ENCODE measurements at places on chromosomes 6 and 20.

DNA sequence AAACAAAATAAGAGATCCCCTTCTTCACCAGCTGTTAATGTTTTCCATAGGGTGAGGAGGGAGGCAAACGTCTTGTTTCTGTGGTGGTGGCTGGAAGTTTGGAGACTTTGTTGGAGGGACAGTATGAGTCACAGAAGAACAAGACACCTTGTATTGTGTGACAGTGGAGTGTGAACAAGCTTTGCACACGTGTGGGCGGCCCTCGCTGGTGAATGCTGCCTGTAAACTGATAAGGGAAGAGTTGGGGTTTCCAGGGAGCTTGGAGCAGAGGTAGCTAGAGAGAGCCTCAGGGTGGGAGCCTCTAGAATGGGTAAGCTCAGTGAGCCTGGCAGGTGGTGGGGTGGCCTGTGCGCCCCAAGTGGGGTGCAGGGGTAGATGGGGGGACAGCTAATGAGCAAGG is 78.3 kb downstream of the ZDHHC14 start:
- DNase-seq = no peak
- H3K36me3 ChIP-seq = no peaks in the 10 kb centered on the region
- H3K27ac ChIP-seq = no peak overlapping the region
- no peak overlapping the region for H3K4me3 ChIP-seq
- H3K4me1 ChIP-seq = no peaks in the 10 kb centered on the region

- H3K4me3 ChIP-seq = no peak overlapping the region
- no peaks in the 10 kb centered on the region for H3K36me3 ChIP-seq
- no peaks in the 10 kb centered on the region for H3K27me3 ChIP-seq
- H3K27ac ChIP-seq = no peak overlapping the region
- no peaks in the 10 kb centered on the region for H3K4me1 ChIP-seq
These were observed 108.9 kb downstream of the UST start for GRCh38 chr6:148855744-148856143.

DNA sequence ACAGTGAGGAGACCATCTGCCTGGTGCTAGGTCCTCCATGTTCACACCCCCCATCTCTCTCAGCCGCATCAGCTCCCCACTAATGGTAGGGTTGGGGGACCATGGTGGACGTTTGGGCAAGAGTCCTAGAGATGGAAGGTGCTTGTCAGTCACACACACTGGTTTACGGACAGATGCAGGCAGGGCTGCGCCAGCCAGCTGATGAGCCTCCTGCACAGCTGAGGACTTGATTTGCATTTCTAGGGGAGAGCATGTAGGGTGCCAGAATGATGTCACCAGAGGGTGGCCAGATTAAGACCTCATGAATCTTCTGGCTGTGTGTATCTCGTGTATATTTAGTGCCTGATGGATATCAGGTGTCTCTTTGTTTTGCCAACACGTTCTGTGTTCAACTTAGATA is 28.6 kb downstream of the CST8 start:
- no peak overlapping the region for H3K4me3 ChIP-seq
- H3K27me3 ChIP-seq = no peaks in the 10 kb centered on the region
- no peak overlapping the region for H3K27ac ChIP-seq
- no peaks in the 10 kb centered on the region for H3K4me1 ChIP-seq
- no peaks in the 10 kb centered on the region for H3K36me3 ChIP-seq
- DNase-seq = no peak

GRCh38 chr20:47293631-47294030 is 62.9 kb downstream of the ZMYND8 start:
- no peaks in the 10 kb centered on the region for H3K27me3 ChIP-seq
- no peak for DNase-seq
- H3K4me1 ChIP-seq = no peaks in the 10 kb centered on the region
- no peak overlapping the region for H3K27ac ChIP-seq
- peaks cover 67% of the 10 kb centered on the region for H3K36me3 ChIP-seq
- no peak overlapping the region for H3K4me3 ChIP-seq

DNA sequence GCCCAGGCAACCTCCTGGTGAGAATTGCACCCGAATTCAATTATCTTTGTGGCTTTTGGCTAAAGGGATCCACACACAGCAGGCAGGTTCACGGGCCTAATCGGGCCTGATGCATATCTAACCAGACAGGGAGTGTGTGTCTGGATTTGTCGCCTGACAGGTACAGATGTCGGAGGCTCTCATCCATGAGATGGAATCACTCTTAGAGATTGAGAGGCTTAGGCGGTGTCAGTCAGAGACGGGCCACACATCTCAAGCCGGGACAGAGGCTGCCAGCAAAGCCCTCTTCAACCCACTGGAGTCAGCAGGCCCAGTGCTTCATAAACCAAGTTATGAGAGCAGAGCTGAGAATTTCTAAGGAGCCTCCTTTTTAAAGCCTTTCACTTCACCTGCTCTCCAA is 247.0 kb downstream of the LRFN2 start:
- peaks cover 1% of the 10 kb centered on the region for H3K4me1 ChIP-seq
- no peaks in the 10 kb centered on the region for H3K36me3 ChIP-seq
- no peak overlapping the region for H3K4me3 ChIP-seq
- no peak overlapping the region for H3K27ac ChIP-seq
- DNase-seq = no peak
- H3K27me3 ChIP-seq = no peaks in the 10 kb centered on the region

DNA sequence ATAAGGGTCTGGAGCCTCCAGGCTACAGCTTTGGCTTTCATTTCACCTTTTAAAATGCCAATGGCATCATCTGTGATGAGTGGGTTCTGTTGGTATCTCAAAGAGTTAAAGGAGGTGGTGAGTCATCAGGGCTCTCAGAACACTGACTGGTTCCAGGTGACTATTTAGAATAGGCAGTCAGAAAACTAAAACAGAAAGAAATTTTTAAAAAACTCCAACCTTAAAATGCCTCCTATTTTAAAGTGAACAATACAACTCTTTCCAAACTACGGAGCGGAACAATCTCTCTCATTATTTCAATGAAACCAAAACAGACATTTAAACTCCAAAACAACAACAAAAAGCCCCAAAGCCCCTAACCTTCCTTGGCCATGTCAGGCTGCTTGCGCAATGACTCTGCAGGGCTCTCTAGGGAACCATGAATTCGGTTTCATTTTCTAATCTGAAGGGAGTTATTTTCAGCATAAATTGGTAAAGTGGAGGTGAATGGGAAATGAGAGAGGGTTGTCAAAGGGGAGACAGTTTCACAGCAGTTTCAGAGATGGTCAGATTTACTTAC is 194.9 kb downstream of the KIF6 start:
- H3K27me3 ChIP-seq = no peaks in the 10 kb centered on the region
- no peak overlapping the region for H3K4me3 ChIP-seq
- H3K4me1 ChIP-seq = no peaks in the 10 kb centered on the region

DNA sequence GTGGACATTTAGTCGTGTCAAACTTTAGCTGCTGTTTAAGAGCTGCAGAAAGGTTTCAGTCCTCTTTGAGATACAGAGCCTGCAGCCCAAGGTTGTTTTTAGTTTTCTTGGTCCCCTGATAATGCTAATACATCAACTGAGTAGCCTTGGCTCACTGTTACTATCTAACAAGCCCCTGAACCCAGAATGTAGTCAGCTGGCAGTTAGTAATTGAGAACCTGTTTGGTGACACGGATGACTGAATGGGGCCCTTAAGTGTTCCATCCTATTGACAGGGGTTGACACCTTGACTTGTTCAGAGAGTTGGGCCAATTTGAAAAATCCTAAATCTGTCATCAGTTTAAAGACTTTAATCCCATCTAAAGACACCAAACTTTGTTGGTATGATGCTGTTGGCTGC is 2.8 kb downstream of the RTN4IP1 start:
- H3K36me3 ChIP-seq = no peaks in the 10 kb centered on the region
- peak overlapping the region; percentile 12 for H3K27ac ChIP-seq
- no peak for DNase-seq
- H3K27me3 ChIP-seq = no peaks in the 10 kb centered on the region
- H3K4me1 ChIP-seq = peaks cover 20% of the 10 kb centered on the region
- H3K4me3 ChIP-seq = no peak overlapping the region
